Activated T-cell treated with anti-CD3 and anti-CD28 coated beads, Interleukin-2, amount 50 U/mL, for 72 hours (primary cell): ENCODE measurements at places on chromosomes 3 and 15.

- H3K4me1 ChIP-seq, result peaks cover 7% of the 10 kb centered on the region
- no peak overlapping the region for H3K27ac ChIP-seq
- H3K27me3 ChIP-seq, result no peaks in the 10 kb centered on the region
- no peaks in the 10 kb centered on the region for H3K36me3 ChIP-seq
- DNase-seq, result no peak
- H3K4me3 ChIP-seq, result no peak overlapping the region
Observed at GRCh38 chr3:177439694-177440269, 242.5 kb upstream of the TBL1XR1 start.

- H3K4me3 ChIP-seq, result no peak overlapping the region
- no peaks in the 10 kb centered on the region for H3K27me3 ChIP-seq
- no peak overlapping the region for H3K27ac ChIP-seq
- no peaks in the 10 kb centered on the region for H3K4me1 ChIP-seq
- no peaks in the 10 kb centered on the region for H3K36me3 ChIP-seq
Observed at GRCh38 chr3:2837910-2838309, 272.3 kb downstream of the IL5RA start.

GRCh38 chr3:162605651-162606204, 1109.1 kb downstream of the OTOL1 start:
- no peaks in the 10 kb centered on the region for H3K4me1 ChIP-seq
- no peak overlapping the region for H3K4me3 ChIP-seq
- H3K27me3 ChIP-seq, result no peaks in the 10 kb centered on the region
- no peaks in the 10 kb centered on the region for H3K36me3 ChIP-seq
- no peak for DNase-seq

GRCh38 chr3:59072681-59073080, 22.9 kb upstream of the CFAP20DC start:
- H3K27ac ChIP-seq, result no peak overlapping the region
- no peaks in the 10 kb centered on the region for H3K36me3 ChIP-seq
- H3K4me1 ChIP-seq, result peaks cover 10% of the 10 kb centered on the region
- peaks cover 57% of the 10 kb centered on the region for H3K27me3 ChIP-seq

- no peaks in the 10 kb centered on the region for H3K4me1 ChIP-seq
- no peak for DNase-seq
- no peak overlapping the region for H3K4me3 ChIP-seq
- no peak overlapping the region for H3K27ac ChIP-seq
- no peaks in the 10 kb centered on the region for H3K27me3 ChIP-seq
Observed at GRCh38 chr15:47744496-47744895, 27.2 kb downstream of the SEMA6D start.

GRCh38 chr15:48066456-48066855, 54.3 kb upstream of the SLC24A5 start:
- H3K4me3 ChIP-seq, result no peak overlapping the region
- no peaks in the 10 kb centered on the region for H3K36me3 ChIP-seq
- H3K27ac ChIP-seq, result no peak overlapping the region
- no peak for DNase-seq
- no peaks in the 10 kb centered on the region for H3K4me1 ChIP-seq

GRCh38 chr3:63705092-63705645, 52.7 kb downstream of the SNTN start:
- no peaks in the 10 kb centered on the region for H3K36me3 ChIP-seq
- no peak overlapping the region for H3K27ac ChIP-seq
- no peak overlapping the region for H3K4me3 ChIP-seq
- no peaks in the 10 kb centered on the region for H3K27me3 ChIP-seq
- DNase-seq, result no peak
- H3K4me1 ChIP-seq, result no peaks in the 10 kb centered on the region

- peaks cover 2% of the 10 kb centered on the region for H3K36me3 ChIP-seq
- peak overlapping the region; percentile 30 for H3K4me3 ChIP-seq
- peaks cover 39% of the 10 kb centered on the region for H3K27me3 ChIP-seq
Observed at GRCh38 chr15:88419830-88420229, 47.4 kb downstream of the MRPL46 start.

- peaks cover 8% of the 10 kb centered on the region for H3K4me1 ChIP-seq
- H3K4me3 ChIP-seq, result no peak overlapping the region
- H3K27ac ChIP-seq, result no peak overlapping the region
- peaks cover under 1% of the 10 kb centered on the region for H3K36me3 ChIP-seq
- DNase-seq, result no peak
Observed at GRCh38 chr3:161051856-161052255, 53.3 kb downstream of the B3GALNT1 start.

DNA sequence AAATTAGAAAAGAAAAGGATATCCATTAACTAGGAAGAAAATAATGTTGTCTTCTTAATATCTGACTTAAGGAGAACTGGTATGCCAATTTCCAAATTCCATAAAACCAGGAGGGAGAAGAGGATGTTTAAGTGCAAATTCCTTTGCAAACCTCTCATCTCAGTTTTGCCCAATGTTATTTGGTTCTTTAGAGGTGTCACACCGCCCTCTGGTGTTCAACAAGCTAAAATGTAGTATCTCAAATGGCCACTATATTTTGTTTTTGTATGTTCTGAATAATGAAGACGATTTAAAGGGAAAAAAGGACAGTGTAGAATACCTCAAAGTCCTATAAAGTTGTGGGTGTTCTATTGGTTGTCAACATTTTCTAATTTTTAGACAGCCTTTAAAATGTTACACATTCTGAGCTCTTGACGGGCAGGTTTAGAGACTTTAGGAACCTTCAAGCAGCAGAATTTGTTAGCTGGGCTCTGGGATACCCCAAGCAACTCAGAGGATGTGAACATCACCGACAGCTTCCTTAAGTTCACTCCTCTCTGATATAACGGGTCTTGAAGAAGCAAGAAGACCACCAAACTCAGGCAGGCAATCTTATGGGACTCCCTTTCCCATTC, 458.3 kb downstream of the MFSD1 start:
- DNase-seq, result peak; percentile 27
- H3K36me3 ChIP-seq, result no peaks in the 10 kb centered on the region
- H3K27ac ChIP-seq, result no peak overlapping the region
- peaks cover 21% of the 10 kb centered on the region for H3K27me3 ChIP-seq
- no peaks in the 10 kb centered on the region for H3K4me1 ChIP-seq
- H3K4me3 ChIP-seq, result no peak overlapping the region

DNA sequence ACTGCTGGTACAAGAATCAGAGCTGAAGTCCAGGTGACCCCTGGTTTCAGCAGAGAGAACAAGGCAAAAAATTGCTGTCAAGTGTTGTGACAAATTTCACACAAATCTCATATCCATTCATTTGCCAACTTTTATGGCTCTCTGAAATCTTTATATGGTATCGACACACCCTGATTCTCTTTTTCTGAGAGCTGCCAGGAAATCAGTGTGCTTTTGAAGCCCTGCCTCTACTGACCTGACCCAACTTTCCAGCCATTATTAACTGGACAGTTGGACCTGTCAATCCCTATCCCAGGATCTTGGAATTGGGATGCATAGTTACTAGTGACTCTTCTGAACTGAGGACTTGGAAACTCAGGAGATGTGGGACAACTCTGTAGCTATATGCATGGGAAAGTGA, 288.2 kb upstream of the GADL1 start:
- no peak overlapping the region for H3K4me3 ChIP-seq
- H3K27ac ChIP-seq, result no peak overlapping the region
- no peaks in the 10 kb centered on the region for H3K4me1 ChIP-seq

- no peaks in the 10 kb centered on the region for H3K27me3 ChIP-seq
- no peak overlapping the region for H3K4me3 ChIP-seq
- DNase-seq, result no peak
- H3K4me1 ChIP-seq, result peaks cover 5% of the 10 kb centered on the region
- H3K27ac ChIP-seq, result no peak overlapping the region
Observed at GRCh38 chr3:12831301-12831866, 10.0 kb downstream of the RPL32 start.

GRCh38 chr15:39286706-39287105, 294.2 kb upstream of the THBS1 start:
- no peaks in the 10 kb centered on the region for H3K4me1 ChIP-seq
- peaks cover 8% of the 10 kb centered on the region for H3K27me3 ChIP-seq
- DNase-seq, result no peak
- no peak overlapping the region for H3K27ac ChIP-seq

GRCh38 chr3:192082730-192083660, 622.0 kb downstream of the PYDC2 start:
- no peaks in the 10 kb centered on the region for H3K36me3 ChIP-seq
- H3K4me3 ChIP-seq, result no peak overlapping the region
- no peak overlapping the region for H3K27ac ChIP-seq
- no peak for DNase-seq
- H3K27me3 ChIP-seq, result no peaks in the 10 kb centered on the region
- no peaks in the 10 kb centered on the region for H3K4me1 ChIP-seq

GRCh38 chr15:41493205-41493901, at the start of gene ITPKA:
Gene ITPKA, plus strand, starts transcription at chr15:41493874. Its CDS starts 54 bp downstream, at chr15:41493928.
- H3K4me1 ChIP-seq, result peaks cover 47% of the 10 kb centered on the region
- peaks cover 40% of the 10 kb centered on the region for H3K27me3 ChIP-seq
- H3K36me3 ChIP-seq, result peaks cover 1% of the 10 kb centered on the region
- H3K27ac ChIP-seq, result peak within 1 kb of the TSS; percentile 87
- H3K4me3 ChIP-seq, result peak within 1 kb of the TSS; percentile 90
- peak; percentile 96 for DNase-seq

GRCh38 chr3:57822686-57823085, 66.6 kb downstream of the SLMAP start:
- peaks cover 10% of the 10 kb centered on the region for H3K4me1 ChIP-seq
- H3K4me3 ChIP-seq, result no peak overlapping the region
- no peak overlapping the region for H3K27ac ChIP-seq
- no peak for DNase-seq
- no peaks in the 10 kb centered on the region for H3K36me3 ChIP-seq

GRCh38 chr15:56868170-56868569, 50.3 kb upstream of the TCF12 start:
- H3K36me3 ChIP-seq, result no peaks in the 10 kb centered on the region
- H3K27ac ChIP-seq, result no peak overlapping the region
- no peak for DNase-seq
- H3K4me3 ChIP-seq, result no peak overlapping the region

GRCh38 chr15:39326306-39326975, 254.4 kb upstream of the THBS1 start:
- no peak overlapping the region for H3K27ac ChIP-seq
- no peak overlapping the region for H3K4me3 ChIP-seq
- no peaks in the 10 kb centered on the region for H3K4me1 ChIP-seq
- H3K36me3 ChIP-seq, result no peaks in the 10 kb centered on the region
- H3K27me3 ChIP-seq, result no peaks in the 10 kb centered on the region

DNA sequence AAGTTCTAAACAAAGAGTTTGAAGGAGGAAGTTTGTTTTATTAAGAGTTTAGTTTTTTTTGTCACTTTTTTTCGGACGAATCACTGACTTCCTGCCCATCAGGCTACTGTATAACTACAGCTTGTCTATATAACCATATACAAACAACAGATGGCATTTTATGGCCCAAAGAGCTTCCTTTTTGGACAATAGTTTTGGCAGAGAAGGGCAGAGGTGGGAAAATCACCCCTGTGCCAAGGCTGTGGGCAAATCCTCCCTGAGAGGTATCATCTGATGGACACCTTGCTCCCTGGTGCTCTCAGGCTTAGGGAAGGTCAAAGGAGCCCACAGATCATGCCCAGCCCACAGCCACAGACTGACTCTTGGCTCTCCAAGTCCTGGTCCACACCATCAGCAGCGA, 113.4 kb downstream of the OXNAD1 start:
- DNase-seq, result no peak
- H3K27me3 ChIP-seq, result no peaks in the 10 kb centered on the region
- peaks cover 96% of the 10 kb centered on the region for H3K4me1 ChIP-seq
- H3K27ac ChIP-seq, result peak overlapping the region; percentile 93
- peaks cover 33% of the 10 kb centered on the region for H3K36me3 ChIP-seq

DNA sequence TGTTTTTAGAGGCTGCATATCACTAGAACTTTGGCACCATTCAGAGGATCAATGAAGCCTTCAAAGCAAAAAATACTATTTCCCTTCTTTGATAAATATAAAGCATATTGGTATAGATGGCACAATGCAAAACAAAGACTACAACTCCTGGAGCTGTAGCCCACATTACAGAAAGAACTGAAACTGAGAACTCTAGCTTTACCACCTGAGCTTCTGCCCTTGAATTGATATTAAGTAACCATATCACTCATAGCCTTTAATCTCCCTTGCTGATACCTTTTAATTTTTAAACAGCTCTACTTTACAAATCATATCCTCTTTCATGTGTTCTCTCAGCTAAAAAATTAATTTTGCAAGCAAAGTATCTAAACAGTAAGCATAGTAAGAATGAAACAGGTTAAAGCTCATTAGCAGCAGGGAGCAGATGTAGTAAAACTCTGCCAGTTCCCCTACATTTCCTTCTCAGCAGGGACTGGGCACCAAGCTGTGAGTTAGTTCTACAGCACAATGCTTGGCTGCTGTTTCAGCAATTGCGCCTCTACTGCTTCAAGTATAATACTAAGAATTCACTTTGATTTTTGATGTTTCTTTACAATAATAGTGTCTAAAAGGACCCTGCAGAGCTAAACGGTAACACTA, 97.9 kb upstream of the NANOGP8 start:
- H3K4me3 ChIP-seq, result no peak overlapping the region
- DNase-seq, result no peak
- no peaks in the 10 kb centered on the region for H3K27me3 ChIP-seq
- no peak overlapping the region for H3K27ac ChIP-seq
- H3K36me3 ChIP-seq, result no peaks in the 10 kb centered on the region

DNA sequence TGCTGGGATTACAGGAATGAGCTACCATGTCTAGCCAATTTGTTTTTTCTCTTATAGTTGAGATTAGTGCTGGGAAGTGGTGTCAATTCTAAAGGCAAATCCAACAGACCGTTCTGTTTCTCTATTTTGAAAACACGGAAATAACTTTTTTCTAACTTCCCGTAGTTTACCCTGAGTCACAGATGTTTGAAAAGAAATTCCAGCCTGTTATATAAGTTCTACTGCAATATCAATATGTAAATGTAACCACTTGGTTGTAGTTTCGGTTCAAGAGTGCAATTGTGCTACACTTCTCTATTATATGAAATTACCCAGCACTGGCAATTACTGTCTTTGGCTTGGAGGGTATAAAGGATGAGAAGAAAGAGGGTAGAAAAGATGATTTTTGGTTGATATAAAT, 22.3 kb upstream of the GNB4 start:
- H3K36me3 ChIP-seq, result no peaks in the 10 kb centered on the region
- H3K27me3 ChIP-seq, result no peaks in the 10 kb centered on the region
- no peaks in the 10 kb centered on the region for H3K4me1 ChIP-seq
- H3K27ac ChIP-seq, result no peak overlapping the region

DNA sequence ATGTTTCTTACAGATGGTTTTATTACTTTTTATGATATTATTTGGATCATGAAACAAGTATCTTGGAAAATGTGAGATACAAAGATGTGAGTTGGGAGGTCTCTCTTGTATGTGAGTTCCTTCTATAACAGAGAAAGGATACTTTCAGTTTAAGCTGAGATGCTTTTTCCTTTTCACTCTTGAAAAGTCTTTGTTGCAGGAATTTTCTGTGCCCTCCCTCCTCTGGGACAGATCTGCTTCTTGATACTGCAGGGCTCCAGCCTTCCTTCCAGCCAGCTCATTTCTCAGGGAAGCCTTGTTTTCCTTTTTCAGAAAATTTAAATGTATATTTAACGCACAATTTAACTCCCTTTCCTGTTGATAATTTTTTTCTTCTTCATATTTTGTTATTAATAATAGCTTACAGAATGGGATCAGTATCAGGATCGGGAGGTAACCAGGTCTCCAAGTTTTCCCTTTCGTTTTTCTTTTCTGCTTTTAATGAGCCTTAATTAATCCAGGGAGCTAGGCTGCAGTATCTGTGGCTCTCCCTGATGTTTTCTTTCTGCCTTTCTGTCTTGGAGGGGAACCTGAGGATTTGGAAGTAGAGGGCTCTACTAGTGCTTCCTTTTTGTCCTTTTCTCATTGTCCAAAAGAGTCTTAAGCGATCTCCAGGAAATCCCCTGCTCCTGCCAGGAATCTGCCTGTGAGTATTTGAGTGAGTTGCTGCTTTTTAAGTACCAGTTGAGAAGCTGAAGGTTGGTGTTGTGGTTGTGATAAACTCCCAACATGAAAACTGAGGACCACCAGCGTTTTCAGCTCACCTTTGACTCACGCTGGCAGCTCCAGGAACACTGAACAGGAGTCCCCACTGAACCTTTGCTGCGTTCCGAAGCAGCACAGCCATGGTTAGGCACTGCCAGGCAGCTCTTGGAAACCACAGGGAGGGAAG, 105.7 kb downstream of the IGF1R start:
- H3K4me1 ChIP-seq, result peaks cover 32% of the 10 kb centered on the region
- no peak overlapping the region for H3K27ac ChIP-seq
- no peak overlapping the region for H3K4me3 ChIP-seq
